ENCODE measurements at places on chromosomes 3 and 15. TPM values are rescaled to one million over a fixed set of nuclear protein-coding genes. Genes with fewer than 3 reads are reported as not detected.

Gene SLC12A1
- 0.07 TPM for polyA plus RNA-seq

Gene CRYGS
- polyA plus RNA-seq = 22.0 TPM

Gene CCDC13
- 2.1 TPM for polyA plus RNA-seq

Gene CCDC9B
- polyA plus RNA-seq = 5.3 TPM

Gene KNG1
- polyA plus RNA-seq = not detected

Gene EPHA6
- 0.07 TPM for polyA plus RNA-seq

Gene COL8A1
- polyA plus RNA-seq = 30.1 TPM

Gene HHATL
- polyA plus RNA-seq = 0.94 TPM

Gene LTF
- polyA plus RNA-seq = 0.94 TPM

Gene ACOX2
- 56.4 TPM for polyA plus RNA-seq
